Right ventricle myocardium superior (tissue), 1 donor: ENCODE measurements at places on chromosomes 5 and 9. TPM values are rescaled to one million over a fixed set of nuclear protein-coding genes. Genes with fewer than 3 reads are reported as not detected.

The PCDHA9 gene
- not detected for total RNA-seq

The SLC27A6 gene
- total RNA-seq, result 82.3 TPM

DNA sequence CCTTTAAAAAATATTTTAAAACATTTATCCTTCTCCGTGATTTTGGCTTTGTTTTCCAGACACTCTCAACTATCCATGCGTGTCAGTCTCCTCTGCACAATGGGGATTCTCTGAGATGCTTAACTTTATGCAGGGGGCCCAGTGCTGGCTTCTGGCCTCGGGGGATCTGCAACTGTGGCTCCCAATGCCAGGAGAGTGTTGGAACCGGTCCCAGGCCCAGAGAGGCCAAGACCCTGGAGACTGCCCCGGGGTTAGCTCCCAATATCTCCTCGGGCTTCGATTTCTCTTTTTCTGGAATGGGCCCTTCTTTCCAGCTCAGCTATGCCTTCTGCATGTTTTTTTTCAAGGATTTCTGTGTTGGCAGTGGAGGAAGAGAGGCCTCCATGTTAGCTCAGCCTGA is 20.1 kb upstream of the SARDH start:
- no peak for DNase-seq

The SLC9A3 gene
- total RNA-seq, result 0.91 TPM

DNA sequence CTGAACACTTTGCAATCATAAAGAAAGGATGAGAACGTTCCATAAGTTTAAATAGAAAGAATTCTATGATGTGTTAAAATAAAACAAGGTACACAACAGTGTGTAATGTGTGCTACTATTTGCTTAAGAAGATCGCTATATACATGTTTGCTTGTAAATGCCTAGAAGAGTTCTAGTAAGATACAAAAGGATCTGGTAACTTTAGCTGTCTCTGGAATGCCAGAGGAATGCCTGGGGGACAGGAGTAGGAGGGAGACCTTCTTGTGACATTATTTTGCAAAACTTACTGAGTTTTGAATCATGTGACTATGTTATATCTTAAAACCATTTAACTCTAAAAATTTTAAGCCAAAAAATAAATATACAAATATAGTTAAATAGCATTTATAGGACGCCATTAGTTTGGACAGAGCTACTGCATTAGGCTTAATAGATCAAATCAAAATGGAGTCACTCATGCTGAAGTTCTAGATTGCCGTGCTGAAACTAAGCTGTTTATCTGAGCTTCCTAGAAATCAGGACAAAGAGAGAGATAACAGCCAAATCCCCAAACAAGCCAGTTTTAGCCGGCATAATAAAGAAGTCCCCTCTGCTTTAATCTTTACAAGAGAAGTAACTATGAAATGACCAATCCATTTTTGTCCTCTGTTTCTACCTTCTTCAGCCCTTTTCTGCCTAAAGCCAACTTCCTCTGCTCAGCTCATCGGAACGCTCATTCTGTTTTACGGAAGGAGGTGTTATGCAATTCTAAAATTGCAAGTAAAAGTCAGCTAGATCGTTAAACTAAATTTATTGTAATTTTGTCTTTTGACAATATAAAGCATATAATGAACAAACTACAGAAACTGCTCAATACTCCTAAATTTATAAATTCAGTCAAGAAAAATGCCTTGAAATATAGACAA is 44.8 kb downstream of the LIX1 start:
- DNase-seq, result no peak

GRCh38 chr9:78301466-78301865 is 4.5 kb downstream of the PSAT1 start:
- DNase-seq, result no peak
